Smooth muscle cell of the pulmonary artery (primary cell): ENCODE measurements at places on chromosomes 4 and X. TPM values are rescaled to one million over a fixed set of nuclear protein-coding genes. Genes with fewer than 3 reads are reported as not detected.

DRD5 gene
- total RNA-seq: not detected in 2 replicates

NR0B1 gene
- total RNA-seq: 0.07 and 0.40 TPM in 2 replicates

PAGE2B gene
- total RNA-seq: not detected in 2 replicates

HAND2 gene
- 5.4 and 6.9 TPM in 2 replicates for total RNA-seq

ING2 gene
- total RNA-seq: 8.9 and 11.6 TPM in 2 replicates
